ENCODE measurements at places on chromosomes 6 and 20. TPM values are rescaled to one million over a fixed set of nuclear protein-coding genes. Genes with fewer than 3 reads are reported as not detected.

CTCFL gene
- total RNA-seq = not detected

OPN5 gene
- total RNA-seq = not detected

DNA sequence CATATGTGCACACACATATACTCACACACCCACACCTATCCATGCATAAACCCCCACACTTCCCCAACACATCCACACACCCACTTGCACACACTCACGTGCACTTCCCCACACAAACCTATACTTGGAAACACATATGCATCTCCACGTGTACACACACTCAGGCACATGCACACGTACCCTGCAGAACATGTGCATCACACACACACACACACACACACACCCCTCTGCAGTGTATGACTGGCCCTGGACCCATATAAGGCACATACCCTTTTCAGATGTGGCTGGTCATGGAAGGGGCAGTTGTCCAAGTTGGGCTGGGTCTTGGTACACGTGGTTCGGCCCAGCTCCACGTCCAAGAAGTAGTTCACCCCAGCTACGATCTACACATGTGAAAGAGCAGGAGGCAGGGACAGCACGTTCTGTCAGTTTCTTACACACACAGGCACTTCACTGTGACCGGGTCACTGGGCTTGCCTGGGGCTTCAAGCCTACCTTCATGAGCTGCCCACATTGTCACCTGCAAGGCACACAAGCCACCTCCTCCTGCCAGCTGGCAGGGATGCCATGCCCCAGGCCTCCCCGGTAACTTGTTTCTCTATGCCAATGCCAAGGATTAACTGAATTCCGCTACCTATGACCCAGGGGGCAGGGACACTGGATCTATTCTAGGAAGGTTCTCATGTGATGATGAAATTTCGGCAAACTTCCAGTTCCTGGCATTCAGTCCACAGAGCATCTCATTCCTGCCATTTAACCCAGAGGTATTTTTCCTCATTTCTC is 2.6 kb downstream of the CST3 start:
- peak; percentile 72 for DNase-seq

DNA sequence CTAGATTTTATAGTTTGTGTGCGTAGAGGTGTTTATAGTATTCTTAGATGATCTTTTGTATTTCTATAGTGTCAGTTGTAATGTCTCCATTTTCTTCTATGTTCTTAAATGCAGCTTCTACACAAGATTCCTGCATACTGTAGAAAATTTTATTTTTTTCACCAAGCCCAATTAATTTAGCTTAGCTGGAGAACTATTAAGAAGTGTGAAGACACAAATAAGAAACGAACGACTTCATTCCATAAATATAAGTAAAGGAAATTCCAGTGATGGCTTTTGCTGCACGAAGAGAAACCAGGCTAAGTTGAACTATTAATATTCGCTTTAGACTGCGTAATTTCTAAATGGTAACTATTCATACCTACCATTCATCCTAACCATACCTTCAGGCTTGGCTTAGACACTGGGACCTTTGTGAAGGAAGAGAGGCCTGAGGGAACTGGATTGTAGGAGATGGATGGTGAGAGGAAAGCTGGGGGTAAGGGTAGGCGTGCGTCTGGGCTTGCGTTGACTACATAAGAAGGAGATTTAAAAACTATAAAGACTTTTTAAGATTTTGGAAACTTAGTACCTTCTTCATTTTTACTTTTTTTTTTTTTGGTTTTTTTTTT is 15.9 kb downstream of the HLA-DOA start:
- DNase-seq = no peak

DNA sequence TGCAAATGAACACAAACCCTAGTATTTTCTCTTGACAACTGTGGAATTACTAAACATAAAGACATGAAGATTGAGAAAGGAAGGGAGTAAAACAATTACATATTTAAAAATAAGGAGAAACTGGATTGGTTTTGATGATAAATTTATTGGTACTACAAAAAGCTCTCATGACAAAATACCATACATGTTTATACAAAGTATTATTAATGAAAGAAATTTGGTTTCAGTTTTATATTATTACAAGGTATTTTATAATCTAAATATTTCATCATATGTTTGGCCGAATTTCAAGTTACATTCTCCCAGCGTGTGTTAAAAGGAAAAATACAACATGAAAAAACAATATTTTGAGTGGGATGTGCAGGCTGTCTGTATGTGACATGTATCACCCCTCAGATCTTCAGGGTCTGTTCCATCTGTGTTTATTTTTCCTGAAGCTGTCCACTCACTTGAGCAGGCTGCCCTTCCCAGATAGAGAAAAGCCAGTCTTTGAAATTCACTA is 568.4 kb downstream of the NKAIN2 start:
- DNase-seq = no peak

- no peak for DNase-seq
These were observed 10.9 kb downstream of the CCM2L start for GRCh38 chr20:32021091-32021490.

DNA sequence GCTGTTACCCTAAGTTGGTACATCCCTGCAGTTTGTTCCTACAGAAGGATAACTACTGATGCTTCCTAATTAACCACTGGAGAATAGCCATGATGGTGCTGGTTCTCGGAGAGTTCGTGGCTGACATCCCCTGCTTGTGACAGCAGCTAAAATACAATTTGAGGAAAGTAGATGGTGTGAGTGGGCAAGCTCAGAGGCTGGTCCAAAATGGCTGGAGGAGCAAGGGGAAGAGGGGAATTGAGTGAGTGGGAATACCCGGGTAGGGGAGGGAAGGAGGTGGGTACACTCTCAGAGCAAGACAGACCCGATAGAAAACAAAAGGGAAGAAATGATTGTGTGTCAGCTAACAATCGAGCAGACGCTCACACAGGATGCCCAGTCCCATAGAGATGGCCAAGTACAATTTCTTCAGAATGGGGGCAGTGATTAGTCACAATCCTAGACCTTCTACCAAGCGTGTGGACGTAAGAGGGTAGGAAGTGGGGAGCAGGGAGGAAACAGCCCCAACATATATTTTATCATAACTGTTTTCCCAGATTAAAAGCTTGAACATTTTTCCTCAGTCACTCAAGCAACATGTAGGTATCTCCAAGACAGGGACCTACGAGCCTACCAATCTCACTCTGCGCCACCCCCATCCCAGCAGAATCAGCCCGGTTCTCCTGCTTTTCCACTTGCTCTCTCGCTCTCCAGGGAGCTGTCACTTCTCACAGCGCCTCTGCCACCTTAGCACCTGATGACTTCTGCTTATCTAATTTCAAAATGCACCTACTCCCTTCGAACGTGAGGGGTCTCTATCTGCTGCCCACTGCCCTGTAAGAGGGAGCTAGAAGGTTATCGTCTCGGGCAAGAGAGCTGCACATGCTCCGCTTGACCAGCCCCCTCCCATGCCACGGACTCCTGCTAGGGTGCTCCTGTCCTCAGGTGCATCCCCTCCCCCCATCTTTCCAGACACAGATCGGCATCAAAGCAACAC is 26.2 kb downstream of the RIPOR2 start:
- no peak for DNase-seq
